ENCODE measurements at places on chromosomes 11 and 22.

- peak; percentile 70 for DNase-seq
Measured at GRCh38 chr22:23289851-23290724, 109.8 kb downstream of the BCR start.

DNA sequence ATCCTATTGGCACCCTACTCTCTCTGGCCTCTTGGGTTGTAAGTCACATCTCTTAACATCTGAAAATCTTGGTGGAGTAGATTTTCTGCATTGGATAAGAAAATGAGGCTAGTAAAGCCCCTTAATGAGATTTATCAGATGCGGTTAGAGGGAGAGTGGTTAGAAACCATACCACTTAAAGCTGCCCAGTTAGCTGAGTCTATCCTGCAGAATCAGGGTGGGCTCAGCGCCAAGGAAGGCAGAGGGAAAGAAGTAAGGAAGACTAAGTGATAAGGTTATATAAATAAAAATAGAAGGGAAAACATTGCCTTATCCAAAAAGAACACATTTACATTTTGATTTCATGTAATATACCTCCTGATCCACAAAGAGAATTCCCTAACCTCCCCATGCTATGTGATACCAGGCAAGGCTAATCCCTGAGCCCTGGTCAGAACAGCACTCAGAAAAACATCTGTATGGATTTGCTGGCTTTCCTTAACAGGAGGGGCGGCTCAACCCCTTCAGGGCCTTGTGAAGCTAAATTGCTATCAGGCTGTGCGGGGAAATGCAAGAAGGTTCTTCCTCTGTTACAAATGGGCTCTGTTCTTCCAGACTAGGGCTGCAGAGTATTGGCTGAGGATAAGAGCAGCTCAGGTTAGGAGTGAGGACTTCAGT, 101.7 kb downstream of the SNX19 start:
- DNase-seq, result no peak

- DNase-seq, result no peak
Measured at GRCh38 chr22:45842291-45842991, 134.5 kb downstream of the WNT7B start.

DNA sequence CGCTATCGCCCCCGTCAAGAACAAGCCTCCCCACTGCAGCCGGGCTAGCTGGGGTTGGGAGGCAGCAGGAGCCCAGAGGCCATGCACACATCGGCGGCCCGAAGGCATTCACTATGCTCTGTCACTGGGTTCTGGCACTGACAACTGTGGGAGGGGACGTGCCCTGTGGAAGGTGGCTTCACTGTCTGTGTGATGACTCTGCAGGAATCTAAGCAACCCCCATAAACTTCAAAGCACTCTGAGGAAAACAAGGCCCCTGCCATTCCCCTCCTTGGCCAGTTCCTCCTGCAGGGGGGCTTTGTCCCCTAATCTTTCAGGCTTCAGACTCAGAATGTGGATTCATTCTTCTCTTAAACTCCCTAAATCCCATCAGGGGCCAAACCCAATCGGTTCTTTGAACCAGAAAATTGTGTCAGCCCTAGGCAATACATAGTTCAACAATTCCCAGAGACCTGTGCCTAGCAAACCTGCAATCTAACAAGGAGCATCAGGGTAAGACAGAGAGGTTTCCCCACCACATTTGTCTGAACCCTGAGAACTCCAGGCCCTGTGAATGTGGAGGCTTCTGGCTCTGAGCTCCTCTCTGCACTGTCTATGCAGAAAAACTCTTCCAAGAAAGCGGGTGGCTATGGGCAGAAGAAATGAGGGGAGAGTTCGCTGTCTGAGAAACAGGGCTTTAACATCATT, 1477.2 kb downstream of the TBC1D22A start:
- no peak for DNase-seq

DNA sequence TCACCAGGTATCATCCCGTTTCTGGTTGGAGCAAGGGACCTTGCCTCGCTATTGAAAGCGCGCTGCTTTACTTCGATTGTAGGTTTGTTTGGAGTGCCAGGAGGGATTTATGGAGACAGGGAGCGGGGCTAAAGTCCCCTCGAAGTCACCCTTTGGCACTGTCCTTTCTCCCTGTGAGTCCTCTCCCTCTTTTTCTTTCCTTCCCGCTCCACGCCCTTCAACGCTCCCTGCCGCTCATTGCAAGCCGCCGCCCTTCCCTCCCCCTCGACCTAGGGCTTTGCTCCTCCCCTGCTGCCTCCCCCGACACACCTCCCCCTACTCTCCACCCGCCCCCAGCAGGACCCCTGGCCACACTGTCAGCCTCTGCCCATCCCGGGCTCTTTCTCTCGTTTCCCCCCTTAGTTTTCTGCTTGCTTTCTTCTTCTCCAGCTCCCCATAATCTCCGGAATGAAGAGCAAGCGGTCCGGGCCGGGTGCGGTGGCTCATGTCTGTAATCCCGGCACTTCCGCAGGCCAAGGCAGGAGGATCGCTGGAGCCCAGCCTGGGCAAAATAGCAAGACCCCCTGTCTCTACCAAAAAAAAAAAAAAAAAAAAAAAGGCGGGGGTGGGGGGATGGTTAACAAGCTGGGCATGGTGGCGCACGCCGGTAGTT, 41.0 kb downstream of the AHNAK start:
- DNase-seq, result no peak

GRCh38 chr11:74018331-74019005, 9.6 kb upstream of the UCP3 start:
- DNase-seq, result no peak

DNA sequence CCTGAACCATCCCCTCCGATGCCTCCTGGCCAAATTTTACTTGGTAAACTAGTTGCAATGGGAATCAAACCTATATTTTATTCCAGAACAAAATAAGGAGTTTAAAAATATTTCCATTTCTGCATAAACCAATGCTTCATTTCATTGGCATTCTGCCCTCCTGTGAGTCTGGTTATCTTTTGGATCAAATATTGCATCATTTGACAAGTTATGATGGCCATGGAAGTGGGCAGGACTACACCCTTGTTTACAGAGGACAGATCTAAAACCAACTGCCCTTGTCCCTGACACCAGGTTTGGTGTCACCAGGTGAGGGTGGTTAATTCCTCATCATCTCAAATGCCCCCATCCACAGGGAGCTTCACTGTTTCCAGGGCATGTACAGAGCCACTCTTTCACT, 28.2 kb upstream of the E2F8 start:
- no peak for DNase-seq

DNA sequence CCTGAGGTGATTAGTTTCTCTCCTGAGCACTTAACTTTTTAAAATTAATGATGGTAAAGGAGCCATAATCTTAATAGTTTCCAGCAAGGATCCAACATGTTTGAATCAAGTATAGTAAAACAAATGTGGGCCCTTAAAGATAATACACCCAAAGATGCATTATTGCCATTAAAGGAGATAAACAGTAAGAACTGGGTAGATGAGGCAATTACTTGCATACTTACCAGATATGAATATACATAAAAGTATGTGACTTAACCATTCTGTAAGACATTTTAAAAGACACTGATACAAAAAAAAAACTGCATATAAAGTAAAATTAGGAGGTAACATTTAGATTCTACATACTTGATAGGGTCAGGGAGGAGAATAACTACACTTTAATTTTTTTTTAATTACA, 48.2 kb downstream of the CADM1 start:
- DNase-seq, result no peak

GRCh38 chr11:33668951-33669596, 31.6 kb downstream of the C11orf91 start:
- no peak for DNase-seq

DNA sequence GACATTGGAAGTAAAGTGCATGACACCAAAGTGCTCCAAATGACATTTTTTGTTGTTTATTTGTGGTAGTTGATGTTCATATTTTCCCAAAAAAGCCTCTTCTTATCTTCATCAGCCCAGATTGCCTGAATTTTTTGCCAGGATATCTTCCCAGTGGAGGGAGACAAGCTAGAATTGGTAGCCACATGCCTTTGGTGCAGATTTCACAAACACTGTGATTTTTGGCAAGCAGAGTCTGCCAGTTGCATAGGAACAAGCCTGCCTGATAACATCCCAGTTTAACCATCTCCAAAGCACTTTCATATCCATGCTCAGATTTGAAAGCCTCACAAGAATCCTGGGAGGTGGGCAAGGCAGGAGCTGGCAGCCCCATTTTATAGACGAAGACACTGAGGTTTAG, 102.3 kb upstream of the SYT13 start:
- DNase-seq, result no peak

- DNase-seq, result no peak
Measured at GRCh38 chr11:45748801-45749200, 56.1 kb upstream of the SLC35C1 start.

- no peak for DNase-seq
Measured at GRCh38 chr22:49938565-49939136, 20.2 kb downstream of the CRELD2 start.

GRCh38 chr11:66143264-66143566, 73.1 kb downstream of the PACS1 start:
- DNase-seq, result no peak

DNA sequence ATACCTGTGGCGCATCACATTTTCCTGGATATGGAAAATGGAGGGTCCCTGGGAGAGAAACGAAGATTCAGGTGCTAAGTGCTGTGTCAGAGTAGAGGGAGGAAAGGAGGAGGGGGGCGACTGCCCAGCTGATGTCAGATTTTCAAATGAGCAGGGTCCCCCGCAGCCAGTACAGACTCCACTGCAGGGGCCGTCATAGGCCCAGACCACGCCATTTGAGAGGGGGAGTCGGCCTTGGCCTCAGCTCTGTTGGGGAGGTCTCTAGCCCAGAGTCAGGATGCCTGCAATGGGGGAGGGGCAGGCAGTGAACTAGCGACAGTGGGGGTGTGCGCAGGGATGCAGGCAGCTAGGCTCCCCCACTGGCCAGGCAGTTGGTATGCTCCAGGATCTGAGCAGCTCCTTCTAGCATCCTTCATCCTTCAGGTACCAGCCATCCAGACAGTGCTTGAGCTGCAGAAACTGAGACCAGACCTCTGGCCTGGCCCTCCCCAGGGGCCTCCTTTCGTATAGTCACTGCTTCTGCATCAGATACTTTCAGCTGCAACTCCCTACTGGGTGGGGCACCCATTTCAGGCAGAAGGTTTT, at the start of the genes BSCL2 and GNG3:
TSS of gene BSCL2 (minus strand) at position 148 of the 585 bp plus-strand sequence. CDS start 229 bp downstream, outside the sequence.
TSS of gene GNG3 (plus strand) at position 400 of the 585 bp plus-strand sequence. CDS start 620 bp downstream, outside the sequence.
- DNase-seq, result no peak

GRCh38 chr11:70915158-70915985, 337.0 kb downstream of the SHANK2 start:
- no peak for DNase-seq

DNA sequence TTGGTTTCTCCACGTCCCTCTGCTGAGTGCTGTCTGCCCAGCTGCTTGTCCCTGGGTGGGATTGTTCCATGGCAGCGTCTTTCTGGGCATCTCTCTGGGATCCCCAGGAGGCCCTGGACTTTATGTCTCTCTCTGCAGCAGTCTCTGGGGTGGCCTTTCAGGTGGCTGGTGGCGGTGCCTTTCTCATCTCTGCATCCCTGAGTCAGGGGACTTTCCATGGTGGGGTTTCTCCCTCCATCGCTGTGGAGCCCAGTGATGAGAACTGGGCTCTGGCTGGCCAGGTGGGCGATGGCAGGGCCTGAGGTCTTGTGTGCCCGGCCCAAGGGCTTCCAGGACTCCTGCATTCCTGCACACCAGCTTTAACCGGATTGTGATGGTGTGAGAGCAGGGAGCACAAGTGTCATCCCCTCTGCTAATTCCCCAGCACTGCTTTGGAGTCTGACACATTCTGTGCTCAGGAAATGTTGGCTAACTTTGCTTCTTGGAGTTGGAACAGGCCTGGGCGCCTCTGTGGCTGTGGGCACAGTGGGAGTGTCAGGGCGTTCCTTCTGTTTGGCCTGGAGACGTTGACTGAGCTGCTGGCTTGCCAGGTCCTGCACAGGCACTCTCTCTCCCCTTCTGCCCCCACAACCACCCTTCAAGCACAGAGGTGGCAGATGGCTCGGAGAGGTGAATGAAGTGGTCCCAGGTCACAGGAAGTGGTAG, 27.9 kb downstream of the FAM83F start:
- DNase-seq, result no peak

GRCh38 chr22:40605761-40606160, 30.8 kb downstream of the MRTFA start:
- DNase-seq, result no peak

DNA sequence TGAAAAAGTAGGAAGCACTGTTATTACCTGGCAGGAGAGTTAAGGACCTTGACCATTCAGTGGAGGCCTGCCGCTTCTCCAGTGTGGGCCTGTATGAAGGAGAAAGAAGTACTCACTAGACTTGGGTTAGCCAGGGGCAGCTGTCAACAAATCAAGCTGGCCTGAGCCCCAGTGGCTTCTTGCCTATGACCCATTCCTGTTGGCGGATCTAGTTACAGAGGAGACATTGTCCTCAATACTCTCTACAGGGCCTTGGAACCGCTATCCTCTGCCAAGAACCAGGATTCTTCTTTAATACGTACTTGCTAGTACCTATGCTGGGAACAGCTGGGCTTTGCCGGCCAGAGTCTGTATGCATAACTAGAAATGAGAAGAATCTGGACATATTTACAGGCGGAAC, 68.1 kb downstream of the ALX4 start:
- DNase-seq, result no peak

DNA sequence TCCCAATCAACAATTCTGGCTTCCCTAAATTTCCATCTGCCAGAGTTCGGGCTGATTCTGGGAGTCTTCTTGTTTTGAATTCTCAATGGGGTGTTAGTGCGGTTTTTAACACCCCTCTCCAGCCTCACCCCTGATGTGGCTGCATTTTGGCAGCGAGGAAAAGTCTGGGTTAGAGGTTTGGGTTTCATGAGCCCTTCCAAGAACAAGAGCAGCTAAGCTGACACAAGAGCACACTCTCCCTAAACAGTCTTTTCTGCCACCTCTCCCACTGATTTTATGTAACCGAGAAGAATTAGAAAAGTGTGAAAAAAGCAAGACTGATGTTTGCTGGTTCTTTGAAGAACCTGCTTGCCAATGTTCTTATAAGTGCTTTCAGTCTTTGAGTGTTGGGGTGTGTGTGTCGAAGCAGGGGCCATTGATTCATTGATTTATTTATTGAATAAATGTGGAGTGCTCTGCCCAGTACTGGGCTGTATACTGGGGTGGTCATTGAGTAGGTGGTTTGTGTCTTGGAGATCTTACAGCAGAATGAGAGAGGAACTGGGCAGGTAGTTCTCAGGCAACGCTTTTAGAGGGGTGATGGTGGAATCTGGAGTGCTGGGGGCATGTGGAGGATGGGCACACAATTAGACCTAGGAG, 101.5 kb downstream of the TRAF6 start:
- DNase-seq, result no peak

DNA sequence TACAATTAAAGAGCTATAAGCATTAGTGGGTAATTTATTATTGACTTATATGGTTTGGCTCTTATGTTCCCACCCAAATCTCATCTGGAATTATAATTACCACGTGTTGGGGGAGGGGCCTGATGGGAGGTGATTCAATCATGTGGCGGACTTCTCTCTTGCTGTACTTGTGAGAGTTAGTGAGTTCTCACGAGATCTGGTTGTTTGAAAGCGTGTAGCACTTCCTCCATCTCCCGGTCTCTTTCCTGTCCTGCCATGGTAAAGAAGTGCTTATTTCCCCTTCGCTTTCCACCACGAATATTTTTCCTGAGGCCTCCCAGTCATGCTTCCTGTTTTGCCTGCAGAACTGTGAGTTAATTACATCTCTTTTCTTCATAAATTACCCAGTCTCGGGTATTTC, 28.1 kb upstream of the CHORDC1 start:
- DNase-seq, result peak; percentile 4
